ENCODE measurements at places on chromosomes 12 and 14.

- no peak for DNase-seq
Observed at GRCh38 chr12:118185602-118186397, 49.9 kb downstream of the PEBP1 start.

DNA sequence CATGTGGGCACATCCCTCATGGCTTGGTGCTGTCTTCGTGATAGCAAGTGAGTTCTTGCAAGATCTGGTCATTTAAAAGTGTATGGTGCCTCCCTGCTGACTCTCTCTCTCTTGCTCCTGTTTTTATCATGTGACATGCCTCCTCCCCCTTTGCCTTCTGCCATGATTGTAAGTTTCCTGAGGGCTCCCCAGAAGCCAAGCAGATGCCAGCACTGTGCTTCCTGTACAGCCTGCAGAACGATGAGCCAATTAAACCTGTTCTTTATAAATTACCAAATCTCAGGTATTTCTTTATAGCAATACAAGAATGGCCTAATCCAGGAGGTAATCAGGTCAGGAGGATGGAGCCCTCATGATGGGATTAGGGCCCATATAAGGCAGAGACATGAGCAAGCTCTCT is 116.3 kb downstream of the DPF3 start:
- no peak for DNase-seq

DNA sequence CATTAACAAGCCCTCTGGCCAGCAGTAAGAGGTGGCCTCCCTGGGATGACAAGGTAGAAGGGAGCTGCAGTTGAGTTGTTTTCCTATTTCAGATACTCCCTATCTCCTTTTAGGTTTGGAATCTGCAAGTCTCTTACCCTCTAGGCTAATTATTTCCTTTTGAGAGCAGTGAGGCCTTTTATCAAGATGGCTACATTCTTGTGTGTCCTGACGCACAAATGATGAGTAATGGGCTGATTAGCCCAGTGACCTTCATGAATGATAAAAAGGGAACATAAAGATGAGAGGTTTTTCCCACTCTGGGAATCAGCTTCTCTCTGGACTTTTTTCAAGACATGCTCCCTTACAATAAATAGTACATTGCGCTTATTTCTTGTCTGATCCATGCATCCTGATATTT is 22.9 kb downstream of the DYRK2 start:
- no peak for DNase-seq

DNA sequence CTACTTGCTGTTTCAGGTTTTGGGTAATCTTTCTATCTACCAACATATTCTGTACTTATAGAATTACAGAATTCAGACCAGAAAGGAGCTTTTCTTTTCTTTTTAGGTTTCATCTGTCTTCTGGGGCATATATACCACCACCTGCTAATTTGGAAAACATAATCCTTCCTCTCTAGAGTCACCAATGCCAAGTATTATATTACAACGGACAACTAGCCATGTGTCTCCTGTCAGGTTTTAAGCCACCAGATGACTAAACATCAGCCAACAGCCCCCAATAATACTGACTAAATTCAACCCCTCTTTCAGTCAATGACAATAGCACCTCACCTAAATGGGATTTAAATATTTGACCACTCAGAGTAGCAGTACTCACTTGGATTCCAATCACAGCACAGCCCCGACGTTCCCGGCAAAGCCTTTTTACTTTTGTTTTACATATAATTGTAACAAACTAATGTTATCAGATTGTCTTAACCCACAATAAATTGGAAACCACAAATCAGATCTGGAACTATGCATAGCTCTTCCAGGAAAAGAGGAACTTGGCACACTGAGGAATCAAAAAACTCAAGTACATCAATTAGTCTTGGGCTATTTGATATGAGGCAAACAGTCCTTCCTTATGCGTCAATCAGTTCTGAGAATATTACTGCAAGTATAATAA is 13.5 kb downstream of the SLC11A2 start:
- no peak for DNase-seq

DNA sequence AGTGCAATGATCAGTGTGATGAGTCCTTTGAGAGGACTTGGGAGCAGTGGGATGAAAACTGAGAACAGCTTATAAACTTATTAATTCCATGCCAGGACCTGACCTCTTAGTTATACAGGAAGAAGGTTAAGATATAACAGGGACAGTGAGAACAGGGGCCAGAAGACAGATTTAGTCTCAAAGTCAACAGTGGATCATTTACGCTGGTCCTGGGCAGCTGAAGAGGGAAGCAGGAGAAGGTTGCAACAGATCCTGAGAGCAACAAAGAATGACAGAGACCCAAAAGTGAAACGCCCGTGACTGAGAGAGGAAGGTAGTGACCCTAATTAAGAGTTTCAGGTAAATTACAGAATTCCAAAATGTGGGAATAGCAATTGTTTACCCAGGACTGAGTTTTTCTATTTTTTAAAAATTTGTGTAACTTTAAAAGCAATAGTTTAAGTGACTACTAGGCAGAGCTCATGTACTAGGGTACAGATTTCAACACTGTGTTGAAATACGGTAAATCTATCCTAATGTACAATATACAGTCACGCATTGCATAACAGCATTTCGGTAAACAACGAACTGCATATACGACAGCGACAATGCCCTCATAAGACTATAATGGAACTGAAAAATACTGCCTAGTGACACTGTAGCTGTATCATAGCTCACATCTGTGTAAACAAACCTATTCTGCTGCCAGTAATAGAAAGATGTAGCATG is 77.7 kb upstream of the GNPNAT1 start:
- DNase-seq: no peak

DNA sequence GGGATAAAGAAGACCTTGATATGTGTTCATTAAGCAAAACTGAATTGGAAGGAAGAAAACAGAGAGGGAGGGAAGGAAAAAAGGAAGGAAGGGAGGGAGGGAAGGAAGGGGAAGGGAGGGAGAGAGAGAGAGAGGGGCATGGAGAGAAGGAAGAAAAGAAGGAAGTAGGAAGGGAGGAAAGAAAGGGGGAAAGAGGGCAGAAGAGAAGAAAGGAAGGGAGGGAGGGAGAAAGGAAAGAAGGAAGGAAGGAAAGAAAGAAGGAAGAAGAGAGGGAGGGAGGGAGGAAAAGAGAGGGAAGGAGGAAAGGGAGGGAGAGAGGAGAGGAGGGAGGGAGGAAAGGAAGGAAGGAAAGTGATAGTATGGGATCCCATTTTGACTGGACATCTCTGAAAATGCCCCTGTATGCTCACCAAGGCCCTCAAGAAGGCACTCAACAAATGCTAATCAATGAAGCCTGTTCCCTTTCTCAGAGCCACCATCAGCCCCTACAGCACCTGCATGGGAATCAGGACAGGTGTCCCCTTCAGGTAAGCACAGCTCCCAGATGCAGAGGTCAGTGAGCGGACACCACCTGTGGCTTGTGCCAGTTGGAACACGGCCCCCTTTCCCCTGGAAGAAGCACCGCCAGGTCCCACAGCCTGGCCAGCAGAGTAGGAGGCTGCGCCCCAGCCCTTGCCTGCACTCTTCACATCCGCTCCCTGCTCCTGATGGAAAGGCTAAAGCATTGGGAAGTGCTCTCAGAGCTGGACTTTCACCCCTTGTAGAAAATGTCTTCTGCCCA is 161.4 kb upstream of the DIO3 start:
- no peak for DNase-seq

DNA sequence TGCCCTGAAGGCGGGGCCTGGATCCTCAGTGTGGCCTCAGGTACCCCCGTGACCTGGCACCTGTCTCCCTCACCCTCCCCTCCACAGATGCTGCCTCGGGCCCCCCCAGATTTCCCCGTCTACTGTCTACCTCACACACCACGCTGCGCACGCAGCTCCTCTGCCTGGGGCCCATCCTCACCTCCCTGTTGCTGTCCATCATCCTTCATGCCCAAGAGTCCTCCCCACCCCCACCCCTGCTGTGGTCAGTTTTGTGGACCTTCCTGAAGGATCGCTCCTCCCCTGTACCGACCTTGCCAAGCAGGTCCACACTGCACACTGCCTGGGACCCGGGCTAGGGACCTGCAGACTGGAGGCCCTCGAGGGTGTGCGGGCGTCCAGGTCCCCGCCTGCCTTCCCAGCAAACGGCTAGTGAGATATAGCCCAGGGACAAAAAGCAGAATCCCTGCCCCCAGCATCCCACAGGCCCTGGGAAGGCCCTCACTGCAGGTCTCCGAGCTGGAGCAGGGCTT is 197.4 kb upstream of the DIO3 start:
- no peak for DNase-seq

DNA sequence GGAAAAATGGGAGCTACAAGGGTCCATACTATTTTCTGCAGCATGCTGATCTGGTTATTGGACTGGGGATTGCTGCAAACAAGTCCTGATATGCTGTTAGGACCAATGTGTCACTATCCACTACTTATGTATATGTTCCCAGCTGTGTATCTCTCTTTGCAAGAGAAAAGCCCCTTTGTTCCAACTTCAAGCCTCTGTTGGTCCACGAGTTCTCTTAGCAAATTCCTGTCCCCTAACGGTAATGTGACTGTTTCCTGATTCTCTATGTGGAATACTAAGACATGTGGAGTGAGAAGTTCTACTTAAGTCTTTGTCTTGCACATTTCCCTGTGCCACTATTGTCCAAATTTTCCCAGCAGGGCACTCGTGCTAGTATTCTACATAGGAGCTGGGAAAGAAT is 557.7 kb downstream of the FSCB start:
- no peak for DNase-seq

- DNase-seq: no peak
Observed at GRCh38 chr12:52622349-52622748, 4.0 kb upstream of the KRT73 start.

DNA sequence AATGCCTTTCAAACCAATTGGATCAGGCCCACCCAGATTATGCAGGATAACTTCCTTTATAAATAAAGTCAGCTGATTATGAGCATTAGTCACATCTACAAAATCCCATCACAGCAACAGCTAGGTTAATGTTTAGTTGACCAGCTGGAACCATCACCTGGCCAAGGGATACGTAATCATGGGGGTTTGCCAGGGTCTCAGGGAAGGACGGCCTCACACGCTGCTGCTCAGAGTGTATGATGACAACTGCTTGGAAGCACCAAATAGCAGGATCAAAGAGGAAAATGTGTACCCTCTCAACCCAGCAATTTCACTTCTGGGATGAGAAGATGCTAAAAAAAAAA is 162.6 kb downstream of the SLC15A4 start:
- DNase-seq: no peak

DNA sequence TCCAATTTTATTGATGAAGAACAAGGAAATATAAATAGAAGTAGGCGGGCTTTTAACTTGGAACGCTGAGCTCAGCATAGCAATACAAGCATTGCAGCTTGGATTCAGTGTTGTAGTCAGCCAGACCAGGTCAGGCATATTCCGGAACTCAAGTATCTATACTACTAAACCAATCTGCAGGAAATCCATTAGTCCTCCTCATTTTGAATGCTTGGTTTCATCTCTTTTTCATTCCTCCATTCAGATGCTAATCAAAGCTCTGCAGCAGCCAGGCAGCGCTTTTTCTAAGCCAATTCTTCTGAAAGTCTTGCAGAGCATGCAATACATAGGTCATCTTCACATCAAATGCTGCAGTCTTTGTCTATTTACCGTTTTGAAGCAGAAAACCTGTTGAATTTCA is 49.0 kb downstream of the KIF21A start:
- no peak for DNase-seq

GRCh38 chr12:57004651-57005050 is 1.7 kb downstream of the ZBTB39 start:
- no peak for DNase-seq

All from activated naive CD4-positive, alpha-beta T cell treated with anti-CD3 and anti-CD28 coated beads, Interleukin-2, amount 50 U/mL, for 72 hours (primary cell).